SHP77 (cell line): ENCODE measurements at places on chromosomes 16 and 17.
A peak's percentile ranks its signal among the peaks of the same experiment; 100 is the strongest.

DNA sequence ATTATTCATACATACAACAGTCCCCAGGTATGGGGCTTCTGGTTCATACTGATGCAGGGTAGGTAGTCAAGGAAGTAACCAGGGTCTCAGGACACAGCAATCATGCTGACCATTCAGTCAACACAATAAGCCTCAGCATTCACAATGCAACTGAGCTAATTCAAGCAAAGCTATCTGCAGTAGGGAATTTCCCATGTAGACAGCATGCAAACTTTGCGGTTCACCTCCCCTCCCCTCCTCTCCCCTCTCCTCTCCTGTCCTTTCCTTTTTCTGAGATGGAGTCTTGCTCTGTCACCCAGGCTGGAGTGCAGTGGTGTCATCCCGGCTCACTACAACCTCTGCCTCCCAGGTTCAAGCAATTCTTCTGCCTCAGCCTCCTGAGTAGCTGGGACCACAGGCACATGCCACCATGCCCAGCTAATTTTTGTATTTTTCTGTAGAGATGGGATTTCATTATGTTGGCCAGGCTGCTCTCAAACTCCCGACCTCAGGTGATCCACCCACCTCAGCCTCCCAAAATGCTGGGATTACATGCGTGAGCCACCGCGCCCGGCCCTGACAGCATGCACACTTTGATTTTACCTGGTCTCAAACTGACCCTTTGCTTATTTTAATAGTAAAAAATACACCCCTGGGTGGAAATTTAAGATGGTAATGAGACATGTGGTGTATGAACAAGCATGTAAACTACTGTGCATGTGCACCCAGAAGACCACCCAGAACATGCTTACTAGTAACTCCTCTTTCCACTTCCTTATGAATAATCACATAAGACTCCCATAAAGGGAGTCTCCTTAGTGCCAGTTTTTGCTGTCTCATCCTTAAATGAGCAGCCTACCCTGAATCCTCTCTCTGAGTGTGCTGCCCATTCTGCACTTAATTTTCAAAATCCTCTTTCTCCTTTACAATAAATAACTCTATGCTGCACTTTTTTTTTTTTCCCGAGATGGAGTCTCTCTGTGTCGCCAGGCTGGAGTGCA, 9.3 kb upstream of the RNF135 start:
- DNase-seq, result no peak

DNA sequence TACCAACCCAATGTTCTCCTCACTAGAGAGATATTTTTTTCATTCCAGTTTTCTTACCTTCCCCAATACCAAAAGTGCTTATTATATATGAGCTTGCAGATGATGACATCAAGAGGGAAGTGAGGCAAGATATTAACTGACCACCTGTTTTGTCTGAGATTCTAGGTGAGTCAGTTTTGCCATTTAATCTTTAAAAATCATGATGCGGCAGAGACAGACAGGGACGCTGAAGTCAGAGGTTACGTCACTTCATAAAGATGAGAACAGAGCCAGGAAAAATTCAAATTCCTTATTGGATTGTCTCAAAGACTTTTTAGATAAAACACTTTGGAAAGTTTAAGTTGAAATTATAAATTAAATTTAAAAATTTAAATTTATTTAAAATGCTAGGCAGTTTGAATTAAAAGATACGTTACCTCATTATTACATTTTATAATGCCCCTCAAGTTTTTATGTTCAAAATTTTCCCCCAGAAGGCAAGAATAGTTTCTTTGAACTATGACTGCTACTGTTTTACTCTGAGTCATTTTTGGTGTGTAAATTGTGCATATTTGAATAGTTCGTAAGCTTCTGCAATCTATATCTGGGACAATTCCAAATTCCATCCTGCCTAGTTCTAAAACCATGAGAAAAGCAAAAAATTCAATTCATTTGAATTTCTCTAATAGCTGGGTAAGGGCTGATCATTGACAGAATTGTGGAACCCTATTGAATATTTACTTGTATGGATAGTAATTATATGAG, 839.6 kb upstream of the GOT2 start:
- DNase-seq, result no peak

- no peak for DNase-seq
Measured at GRCh38 chr17:63918305-63918704, 334 bp downstream of the GH1 start.

GRCh38 chr16:6165330-6165979, 1067.9 kb upstream of the EEF2KMT start:
- no peak for DNase-seq

DNA sequence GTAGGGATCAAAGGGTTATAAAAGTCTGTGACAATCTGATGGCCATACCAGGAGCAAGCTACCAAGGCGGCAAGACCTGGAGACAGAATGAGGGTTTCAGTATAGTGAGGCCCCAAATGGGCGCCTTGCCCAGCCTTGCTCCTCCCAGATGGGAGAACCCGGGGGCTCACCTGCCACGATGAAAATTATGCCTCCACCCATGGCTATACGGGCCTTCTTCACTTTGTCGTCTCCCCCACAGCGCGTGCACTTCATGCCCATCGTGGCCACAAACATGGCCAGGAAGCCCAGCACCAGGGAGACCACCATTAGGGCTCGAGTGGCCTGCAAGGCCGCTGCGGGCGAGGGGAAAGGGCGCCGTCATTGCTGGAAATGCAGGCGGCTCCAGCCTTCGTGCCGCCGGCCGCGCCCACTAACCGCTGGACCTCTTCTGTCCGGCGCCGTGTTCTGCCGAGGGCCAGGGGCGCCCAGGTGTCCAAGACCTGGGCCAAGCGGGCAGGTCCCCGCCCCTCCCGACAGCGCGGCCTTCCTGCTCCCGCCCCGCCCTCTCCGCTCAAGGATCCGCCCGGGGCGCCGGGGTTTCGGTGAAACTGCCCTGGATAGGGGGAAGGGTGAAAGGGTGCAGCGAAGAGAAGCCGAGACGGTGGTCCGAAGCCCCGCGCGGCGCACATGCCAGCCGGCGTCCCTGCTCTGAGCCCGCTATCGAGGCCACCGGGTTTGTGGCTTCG, 1.5 kb downstream of the CLDN7 start:
- peak; percentile 21 for DNase-seq

GRCh38 chr16:53908731-53909130, 204.8 kb downstream of the FTO start:
- no peak for DNase-seq

DNA sequence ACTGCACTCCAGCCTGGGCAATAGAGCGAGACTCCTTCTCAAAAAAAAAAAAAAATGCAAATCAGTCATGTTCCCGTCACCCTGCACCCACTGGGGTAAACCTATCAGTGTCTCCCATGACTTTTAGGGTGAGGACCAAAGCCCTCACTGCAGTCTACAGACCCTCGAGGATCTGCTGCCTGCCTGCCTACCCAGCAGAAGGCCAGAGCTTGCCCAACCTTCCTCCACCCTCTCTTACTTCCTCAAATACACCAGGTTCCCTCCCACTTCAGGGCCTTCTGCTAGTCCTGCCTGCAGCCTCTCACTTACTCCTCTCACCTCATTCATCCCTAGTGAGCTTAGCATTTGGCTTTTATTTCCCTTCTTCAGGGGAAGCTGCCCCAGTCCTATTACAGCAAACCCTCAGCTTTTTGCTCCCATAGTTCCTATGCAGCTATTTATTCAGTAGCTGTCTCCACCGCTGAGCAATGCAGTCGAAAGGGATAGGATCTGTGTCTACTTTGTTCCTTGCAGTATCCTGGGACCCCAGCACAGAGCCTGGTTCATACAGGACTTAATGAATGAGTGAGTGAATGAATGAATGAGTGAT, 17.8 kb upstream of the TOB1 start:
- DNase-seq, result no peak

DNA sequence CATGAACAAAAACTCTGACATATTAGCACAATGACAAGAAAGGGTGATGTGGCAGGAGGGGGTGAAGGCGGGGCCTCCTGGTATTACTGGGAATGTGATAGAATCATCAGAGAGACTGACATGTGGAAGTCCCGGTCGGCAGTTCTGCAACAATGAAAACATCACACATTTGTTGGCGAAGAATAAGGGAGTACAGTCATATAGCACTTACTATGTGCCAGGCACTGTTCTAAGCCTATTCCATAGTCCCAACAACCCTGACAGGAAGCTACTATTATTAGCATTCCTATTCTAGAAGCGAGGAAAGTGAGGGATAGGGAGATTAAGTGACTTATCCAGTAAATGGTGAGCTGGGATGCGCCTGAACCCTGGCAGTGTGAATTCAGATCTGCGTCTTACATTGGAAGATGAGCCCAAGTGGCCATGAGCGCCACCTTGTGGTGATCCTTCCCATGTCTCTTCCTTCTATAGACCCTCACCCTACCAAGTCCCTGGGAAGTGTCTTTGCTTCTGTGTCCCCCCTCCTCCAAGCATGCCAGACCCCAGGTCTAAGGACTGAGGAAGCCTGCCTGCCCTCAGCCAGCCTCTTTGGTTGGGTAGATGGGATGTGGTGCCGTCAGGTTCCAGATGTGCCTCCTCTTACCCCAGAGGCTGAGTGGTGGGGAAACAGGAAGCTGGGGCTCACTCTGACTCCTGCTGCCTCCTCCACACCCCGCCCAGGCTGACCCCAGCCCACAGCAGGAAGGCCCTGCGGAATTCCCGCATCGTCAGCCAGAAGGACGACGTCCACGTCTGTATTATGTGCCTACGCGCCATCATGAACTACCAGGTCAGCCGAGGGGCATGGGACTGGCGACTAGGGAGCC, 14.0 kb downstream of the FMNL1 start:
- peak; percentile 43 for DNase-seq

GRCh38 chr16:12833926-12834325, 30.2 kb upstream of the CPPED1 start:
- DNase-seq, result peak; percentile 73

DNA sequence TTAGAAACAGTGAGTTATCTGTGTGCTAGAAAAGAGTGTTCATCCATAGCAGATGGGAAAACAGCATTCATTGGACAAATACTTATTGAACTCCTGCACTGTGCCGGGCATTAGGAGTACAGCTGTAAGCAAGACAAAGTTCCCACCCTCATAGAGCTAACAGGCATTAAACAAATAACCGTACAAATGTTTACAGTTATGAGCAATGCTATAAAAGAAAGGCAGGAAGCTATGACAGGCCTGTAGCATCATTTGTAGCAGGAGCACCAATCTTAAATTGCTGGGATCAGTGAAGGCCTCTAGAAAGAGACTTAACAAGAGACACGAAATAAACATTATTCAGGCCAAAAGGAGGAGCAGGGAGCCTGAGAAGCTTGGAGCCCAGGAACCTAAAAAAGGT, 15.6 kb downstream of the SDR42E1 start:
- no peak for DNase-seq

- no peak for DNase-seq
Measured at GRCh38 chr17:6752068-6752909, 3.6 kb upstream of the XAF1 start.

- no peak for DNase-seq
Measured at GRCh38 chr16:74729783-74730683, 29.4 kb upstream of the MLKL start.

DNA sequence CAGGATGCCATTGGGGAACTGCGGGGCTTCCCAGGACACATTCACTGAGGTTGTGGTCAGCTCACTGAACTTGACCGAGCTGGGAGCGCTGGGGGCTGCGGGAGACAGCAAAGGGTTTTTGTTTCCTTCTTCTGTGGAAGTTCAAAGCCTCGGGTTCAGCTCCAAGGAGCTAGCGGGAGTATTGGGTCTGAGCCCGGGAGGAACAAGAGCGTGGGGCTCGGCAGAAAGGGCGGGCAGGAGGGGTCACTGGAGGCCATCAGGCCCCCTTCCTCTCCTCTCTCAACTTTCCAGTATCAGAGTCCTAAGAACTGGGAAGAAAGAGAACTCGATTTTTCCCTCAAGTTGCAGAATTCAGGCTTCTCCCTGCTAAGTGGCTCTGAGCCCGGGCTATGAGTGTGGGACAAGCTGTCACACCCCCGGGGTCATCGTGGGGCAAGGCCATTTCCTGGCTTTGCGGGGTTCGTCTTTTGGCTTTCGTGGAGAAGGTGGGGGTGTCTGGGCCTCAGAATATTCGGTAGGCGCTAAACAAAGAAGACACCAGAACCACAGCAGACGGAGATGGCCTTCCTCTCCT, 53.6 kb upstream of the CDC42EP4 start:
- DNase-seq, result no peak

- DNase-seq, result peak; percentile 17
Measured at GRCh38 chr17:66673668-66674276, 161.1 kb upstream of the CACNG5 start.

DNA sequence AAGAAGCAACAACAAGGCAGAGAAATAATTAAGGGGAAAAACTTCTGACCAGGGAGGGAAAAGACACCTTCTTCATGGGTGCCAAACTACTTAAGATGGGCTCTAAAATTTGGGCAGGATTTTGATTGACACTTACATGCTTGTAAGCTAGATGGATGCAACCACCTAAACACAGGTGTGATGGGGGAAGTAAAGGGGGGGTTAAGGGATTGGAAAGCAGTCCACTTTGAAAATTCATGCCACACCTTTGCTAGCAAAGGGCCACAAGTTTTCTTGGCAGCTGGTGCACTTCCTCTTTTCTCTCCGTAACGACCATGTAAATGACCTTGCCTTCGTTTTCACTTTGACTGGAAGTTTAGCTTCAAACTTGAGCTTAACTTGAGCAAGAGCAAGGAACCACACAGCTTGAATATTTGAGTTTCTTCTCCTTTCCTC, 14.3 kb upstream of the PRKAR1A start:
- no peak for DNase-seq

DNA sequence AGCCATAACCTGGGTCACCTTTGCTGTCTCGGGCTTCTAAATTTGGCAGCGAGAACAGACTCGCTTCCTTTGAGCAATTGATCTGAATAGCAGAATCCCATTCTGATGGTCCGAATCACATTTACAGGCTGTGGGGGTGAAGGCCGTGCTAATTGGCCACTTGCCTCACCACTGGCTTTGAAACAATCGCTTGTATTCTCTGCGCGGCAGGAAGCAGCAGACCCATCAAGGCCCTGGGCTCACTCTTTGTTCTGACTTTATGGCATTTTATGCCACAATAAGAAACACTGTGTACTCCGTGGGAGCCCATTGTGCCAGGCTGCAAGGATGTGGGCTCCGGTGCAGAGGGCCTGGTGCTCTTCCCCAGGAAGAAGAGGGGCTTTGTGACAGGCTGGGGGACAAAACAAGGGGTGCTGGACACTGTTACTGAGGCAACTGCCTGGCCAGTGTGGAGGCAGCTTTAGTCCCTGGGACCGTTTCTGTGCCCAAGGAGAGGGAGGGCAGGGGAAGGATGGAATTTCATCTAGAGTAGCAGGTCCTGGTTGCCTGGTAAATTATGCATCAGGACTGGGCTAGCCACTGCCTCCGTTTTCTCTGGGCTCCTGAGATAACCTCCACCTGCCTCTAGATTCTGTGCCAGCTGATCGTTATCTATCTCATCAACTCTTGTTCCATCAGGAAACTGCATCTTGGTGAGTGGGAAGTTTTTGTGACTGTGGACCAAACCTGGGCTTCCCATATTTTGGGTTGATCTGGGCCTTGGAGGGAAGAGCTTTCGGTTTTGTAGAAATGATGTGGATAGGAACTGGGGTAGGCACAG, 78.5 kb downstream of the MRC2 start:
- no peak for DNase-seq

- no peak for DNase-seq
Measured at GRCh38 chr17:10843811-10844210, 5.9 kb upstream of the PIRT start.
